ENCODE measurements at places on chromosomes 4 and X. TPM values are rescaled to one million over a fixed set of nuclear protein-coding genes. Genes with fewer than 3 reads are reported as not detected.

- no peak for DNase-seq
Measured at GRCh38 chr4:52648836-52649235, 10.3 kb downstream of the USP46 start.

DNA sequence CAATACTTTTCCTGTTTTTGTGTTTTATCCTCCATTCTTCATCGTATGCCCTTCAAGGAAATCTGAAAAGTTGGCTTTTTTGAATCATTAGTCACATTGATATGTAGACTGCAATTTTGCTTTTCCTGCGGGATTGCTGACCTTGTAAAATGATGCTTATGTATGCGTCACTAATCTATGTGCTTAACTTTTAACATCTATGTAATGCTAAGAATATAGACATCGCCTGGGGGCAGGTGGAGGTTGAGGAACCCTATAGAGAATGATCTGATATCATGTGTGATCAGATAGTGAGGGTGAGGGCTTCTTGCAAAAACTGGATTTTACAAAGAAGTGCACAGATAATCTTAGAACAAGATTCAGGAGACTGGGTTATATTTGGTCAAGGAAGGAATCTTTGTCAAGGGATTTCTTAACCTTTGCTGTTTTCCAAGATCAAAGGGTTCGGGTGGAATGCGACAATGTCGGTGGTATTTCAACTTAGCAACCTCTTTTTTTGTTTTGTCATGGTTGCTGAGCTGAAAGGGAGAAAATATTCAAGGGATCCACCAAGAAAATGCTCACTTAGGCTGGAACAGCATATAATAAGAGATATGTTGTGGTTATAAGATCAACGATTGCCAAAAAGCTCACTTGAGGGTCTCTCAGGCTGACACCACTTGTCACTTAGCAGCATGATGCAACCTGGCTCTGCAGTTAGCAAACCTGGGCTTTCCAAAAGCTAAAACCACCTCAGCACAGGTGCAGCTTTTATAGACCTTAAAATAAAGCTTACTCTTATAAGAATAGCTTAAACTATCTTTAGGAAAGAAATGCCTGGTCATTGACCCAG is 70.6 kb upstream of the PUDP start:
- no peak for DNase-seq

- no peak for DNase-seq
Measured at GRCh38 chrX:78661836-78662235, 2.7 kb upstream of the RTL3 start.

DNA sequence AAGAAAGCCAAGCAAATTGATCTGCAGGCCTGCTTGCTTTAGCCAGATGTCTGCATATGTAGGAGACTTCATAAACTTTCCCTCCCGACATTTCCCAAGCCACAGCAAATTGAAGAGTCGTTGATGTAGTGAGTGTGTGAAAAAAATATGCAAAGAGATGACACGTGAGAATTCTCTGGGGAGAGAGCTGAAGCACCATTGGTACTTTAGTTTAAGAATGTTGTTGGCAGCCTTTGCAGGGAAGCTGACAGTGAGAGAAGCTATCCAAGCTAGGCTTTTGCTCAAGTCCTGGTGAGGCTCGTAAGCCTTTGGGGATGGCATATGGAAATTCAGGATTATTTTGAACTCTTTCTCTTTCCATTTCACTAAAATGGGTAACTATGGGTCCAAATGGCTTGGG is 87.5 kb downstream of the GLRA2 start:
- no peak for DNase-seq

DNA sequence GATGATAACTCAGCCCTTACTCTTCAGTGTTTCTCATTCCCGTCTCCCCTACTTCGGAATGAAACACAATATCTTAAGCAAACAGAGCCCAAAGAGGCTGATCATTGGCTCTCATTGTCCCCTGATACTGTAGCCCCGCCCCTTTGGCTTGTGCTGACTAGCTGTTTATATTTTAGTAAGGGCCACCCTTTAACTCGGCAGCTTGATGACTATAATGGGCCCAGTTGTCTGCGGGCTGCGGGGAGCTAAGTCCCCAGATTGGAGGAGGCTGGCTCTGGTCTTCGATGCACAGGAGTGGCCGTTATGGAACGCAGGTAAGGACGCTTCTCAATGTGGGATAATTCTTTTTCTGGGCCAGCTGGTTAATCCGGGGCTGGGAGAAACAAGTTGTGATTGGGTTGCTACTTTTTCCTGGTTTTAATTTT is at the start of gene TRIM2:
TSS of gene TRIM2 (plus strand) at position 197 of the 425 bp plus-strand sequence. CDS start at position 285, 88 bp downstream.
- DNase-seq = no peak

DNA sequence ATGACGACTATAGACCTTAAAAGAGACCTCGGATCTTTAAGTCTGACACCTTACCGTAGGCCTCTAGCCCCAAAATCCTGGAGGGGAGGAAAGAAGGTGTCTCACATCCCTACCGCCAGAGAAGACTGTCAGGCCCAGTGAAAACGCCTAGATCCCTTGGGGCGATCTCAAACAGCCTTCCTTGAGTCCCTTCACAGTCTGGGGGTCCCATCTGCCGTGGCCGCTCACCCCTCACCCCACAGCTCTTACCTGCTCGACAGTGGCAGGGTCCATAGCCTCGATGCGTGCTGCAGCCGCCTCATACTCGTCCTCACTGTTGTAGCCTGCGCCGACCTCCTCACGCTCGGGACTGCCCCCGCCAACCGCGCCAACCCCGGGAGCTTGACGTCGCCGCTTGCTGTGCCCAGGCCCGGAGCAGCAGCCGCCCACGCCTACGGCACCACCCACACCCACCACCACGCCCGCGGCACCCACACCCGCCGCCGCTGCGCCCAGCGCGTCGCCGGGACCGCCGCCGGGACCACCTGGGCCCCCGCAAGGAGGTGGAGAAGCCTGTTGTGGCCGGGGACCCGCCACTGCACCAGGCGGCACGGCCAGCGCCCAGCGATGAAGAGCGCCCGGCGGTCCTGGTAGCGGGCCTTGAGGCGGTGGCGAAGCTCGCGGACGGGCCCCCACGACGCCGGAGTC is 536 bp downstream of the OTUD5 start:
- DNase-seq = peak; percentile 58

GRCh38 chr4:76606645-76607265 is 171.7 kb downstream of the SHROOM3 start:
- no peak for DNase-seq

DNA sequence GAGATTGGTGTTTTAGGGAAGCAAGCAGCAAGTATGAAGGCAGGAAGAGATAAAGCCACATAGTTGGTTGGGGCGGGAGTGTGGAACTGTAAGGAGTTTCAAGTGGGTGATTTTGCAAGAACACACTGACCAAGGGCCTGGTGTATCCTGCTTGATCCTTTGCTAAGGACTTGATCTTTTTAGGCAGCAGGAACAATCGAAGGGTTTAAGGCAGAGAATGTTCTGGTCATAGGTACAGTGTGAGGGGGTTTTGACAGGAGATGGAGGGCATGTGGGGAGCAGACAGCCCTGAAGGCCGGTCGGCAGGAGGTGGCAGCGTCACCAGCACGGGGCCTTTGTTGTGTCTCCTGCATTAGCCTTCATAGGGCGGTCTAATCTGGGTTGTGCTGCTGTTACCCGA is 54.7 kb downstream of the FAM193A start:
- DNase-seq = no peak

- DNase-seq = no peak
Measured at GRCh38 chr4:162461952-162462351, 298.2 kb upstream of the FSTL5 start.

DNA sequence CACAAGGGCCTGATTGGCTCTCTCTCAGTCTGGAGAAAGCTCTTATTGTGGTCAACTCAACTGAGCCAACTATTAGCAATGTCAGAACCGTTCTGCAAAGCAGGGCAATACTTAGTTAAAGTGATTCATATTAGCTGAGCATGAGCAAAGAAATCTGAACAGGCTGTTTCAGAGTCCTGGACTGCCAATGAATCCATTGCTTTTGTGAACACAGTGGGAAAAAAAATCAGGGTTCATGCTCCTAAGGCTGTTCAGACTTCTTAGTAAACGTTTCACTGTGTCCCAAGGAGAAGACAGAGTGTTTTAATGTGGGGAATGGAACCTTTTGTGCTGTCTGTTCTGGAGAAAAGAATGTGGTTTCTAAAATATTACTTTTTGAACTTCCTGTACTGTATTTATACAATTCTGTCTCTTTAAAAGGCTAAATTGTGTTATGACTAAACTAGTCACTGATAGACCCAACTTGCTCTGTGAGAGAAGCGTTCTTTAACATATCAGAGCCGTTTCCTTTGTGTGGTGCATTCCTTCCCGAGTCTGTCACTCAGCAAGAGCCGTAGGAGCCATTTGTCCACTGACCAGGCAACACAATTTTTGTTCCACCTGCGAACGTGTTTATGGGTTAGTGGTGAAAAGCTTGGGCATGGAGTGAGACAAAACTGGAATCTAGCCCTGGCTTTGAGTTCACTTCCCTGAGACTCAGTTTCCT is 366.1 kb downstream of the FBXO8 start:
- DNase-seq = no peak

DNA sequence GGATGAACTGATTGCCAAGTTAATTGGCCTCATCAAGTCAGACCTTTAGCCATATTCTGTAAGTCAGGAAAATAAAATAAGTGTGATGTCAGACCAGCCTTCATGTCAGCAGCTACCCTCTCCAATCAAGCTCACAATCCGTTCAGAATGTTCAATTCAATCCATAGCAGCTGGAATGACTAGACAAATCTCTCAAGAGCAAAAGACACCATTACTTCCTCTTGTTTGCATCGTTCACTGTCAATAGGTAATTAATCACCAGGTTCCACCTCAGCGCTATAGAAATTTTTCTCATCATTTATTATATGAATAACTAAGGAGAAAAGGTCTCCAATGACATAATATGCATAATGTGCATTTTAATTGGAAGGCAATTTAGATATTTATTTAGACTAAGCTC is 321.0 kb upstream of the GRIA3 start:
- no peak for DNase-seq

GRCh38 chr4:173508386-173509035 is 21.5 kb downstream of the HAND2 start:
- DNase-seq = no peak

DNA sequence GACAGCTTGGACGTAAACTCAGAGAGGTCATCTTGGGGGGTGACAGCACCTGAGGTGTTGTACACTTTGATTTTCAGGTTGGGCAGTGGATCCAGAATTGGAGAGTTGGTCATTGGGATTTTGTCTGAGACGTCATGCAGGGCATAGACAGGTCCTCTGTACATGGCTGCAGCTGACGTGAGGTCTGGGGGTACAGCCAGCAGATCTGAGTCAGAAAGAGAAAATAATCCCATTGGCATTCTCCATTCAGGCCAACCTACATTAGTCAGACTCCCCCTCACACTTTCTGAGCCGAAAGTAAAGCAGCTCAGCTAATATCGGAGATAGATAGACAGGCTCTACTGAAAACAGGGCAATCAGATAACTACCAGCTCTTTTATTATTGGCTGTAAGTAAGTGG is 329.7 kb downstream of the UNC5C start:
- DNase-seq = no peak

DNA sequence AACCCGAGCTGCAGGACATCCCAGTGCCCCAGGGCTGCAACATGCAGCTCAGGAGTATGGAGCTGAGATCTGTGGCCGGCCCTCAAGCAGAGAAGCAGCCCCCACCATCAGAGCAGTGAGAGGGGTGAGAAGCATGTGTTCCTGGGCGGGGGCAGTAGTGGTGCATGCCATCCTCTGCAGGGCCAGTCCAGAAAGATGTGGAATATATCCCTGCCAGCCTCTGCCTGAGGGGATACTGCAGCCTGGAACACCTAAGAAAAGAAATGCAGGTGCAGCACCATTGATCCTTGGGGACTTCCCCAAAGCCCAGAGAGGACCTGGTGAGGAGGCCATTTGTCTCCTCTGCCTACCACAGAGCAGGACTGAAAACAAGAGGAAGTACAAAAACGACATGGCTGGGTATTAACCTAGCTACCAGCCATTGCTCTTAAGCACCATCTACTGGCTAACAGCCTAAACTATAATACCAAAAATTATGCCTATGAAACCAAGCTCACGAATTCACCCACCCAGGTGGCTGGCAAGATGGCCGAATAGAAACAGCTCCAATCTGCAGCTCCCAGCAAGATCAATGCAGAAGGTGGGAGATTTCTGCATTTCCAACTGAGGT is 158.8 kb downstream of the ADGRA3 start:
- DNase-seq = no peak

- no peak for DNase-seq
Measured at GRCh38 chrX:42437211-42437610, 340.8 kb downstream of the PPP1R2C start.

DNA sequence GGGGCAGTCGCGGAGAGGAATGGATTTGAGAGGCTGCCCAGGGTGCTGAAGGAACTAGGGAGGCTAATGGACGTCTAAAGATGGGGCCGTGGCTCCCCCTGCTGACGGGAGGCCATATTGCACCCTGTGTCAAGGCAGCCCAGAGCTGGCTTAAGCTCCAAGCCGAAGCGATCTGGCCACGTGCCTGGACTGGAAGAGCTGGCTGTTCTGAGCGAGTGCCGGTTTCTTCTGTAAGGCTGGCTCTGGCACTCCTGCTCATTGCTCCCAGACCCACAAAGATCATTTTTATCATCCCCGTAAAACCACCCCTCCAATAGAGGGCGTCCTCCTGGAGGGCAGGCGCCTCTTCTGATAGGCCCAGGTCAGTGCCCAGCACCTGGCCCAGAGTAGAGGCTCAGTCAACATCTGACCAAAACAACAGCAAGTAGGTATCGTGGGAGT is 5.6 kb downstream of the PNCK start:
- DNase-seq = peak; percentile 71

GRCh38 chr4:104901438-104901837 is 245.2 kb upstream of the TET2 start:
- no peak for DNase-seq

GRCh38 chrX:10288373-10288975 is 131.7 kb downstream of the CLCN4 start:
- no peak for DNase-seq

SUPT20HL1 gene
- not detected for total RNA-seq

PDHA1 gene
- 116 TPM for total RNA-seq

HS3ST1 gene
- 0.03 TPM for total RNA-seq

CFAP47 gene
- not detected for total RNA-seq

KCNE5 gene
- not detected for total RNA-seq

TREX2 gene
- 4.0 TPM for total RNA-seq

DOK7 gene
- total RNA-seq = not detected

RAI2 gene
- 1.4 TPM for total RNA-seq

HERC5 gene
- total RNA-seq = 18.6 TPM

Data from CD4-positive, alpha-beta memory T cell (primary cell).